ENCODE measurements at places on chromosomes 4 and X.

DNA sequence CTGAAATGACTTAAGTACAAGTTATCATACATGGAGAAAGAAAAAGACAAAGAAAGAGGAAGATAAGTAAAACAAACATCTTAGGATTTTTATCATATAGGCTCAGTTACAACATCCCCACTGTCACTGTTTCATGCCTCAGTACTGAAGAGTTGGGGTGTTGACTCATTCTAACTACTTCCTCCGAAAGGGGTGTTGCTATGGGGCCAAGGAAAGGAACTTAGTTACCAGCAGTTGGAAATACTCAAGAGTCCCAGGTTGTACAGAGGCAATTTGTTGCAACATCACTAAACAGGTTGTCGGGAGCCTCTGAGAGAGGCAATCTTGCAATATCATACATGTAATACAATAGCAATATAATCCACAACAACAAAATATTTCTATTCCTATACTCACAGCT, 1264.7 kb downstream of the PCDH7 start:
- DNase-seq, result no peak

- DNase-seq, result no peak
Measured at GRCh38 chr4:109648266-109648996, 54.8 kb downstream of the CASP6 start.

DNA sequence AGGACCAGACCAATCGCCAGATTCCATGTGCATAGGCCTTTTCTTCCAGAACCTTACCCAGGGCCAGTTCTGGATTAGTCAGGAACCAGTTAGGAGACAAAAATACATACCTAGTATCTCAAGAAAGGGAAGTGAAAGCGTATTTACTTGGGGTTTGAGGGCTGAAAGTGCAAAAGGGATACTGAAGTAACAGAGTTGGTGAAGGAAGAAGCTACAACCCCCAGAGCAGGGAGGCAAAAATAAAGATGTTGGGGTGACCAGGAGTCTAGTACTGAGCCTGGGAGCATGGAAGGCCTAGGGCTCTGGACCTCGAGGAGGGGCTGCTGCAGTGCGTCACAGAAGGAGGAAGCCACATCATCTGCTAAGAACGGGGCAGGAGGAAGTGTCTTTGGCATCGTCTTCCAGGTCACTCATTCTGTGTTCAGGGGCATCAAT, 38.3 kb downstream of the TKTL1 start:
- DNase-seq, result no peak

DNA sequence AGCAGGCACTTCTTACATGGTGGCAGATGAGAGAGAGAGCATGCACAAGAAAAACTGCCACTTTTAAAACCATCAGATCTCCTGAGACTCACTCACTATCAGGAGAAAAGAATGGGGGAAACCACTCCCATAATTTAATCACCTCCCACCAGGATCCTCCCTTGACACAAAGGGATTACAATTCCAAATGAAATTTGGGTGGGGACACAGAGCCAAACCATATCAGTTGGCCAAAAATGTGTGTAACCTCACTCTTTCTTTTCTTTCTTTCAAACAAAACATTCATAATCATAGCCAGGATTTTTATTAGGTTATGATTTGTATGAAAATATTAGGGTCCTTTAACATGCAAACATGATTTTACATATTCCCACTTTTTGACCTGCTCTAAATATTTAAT, 222.1 kb downstream of the PCDH18 start:
- DNase-seq, result no peak

DNA sequence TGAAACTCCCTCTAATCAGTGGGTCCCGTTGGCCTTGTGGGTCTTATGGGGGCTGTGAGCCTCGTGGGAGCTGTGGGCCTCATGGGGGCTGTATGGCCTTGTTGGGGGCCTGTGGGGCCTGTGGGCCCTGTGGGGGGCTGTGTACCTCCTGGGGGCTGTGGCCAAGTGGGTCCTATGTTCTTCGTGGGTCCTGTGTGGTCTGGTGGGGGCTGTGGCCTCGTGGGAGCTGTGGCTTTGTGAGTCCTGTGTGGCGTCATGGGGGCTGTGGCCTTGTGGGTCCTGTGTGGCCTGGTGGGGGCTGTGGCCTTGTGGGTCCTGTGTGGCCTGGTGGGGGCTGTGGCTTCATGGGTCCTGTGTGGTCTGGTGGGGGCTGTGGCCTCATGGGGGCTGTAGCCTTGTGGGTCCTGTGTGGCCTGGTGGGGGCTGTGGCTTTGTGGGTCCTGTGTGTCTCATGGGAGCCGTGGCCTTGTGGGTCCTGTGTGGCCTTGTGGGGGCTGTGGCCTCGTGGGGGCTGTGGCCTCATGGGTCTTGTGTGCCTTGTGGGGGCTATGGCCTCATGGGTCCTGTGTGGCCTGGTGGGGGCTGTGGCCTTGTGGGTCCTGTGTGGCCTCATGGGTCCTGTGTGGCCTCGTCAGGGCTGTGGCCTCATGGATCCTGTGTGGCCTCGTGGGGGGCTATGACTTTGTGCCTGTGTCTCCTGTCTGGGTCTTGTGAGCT, 7.4 kb downstream of the PCGF3 start:
- no peak for DNase-seq

DNA sequence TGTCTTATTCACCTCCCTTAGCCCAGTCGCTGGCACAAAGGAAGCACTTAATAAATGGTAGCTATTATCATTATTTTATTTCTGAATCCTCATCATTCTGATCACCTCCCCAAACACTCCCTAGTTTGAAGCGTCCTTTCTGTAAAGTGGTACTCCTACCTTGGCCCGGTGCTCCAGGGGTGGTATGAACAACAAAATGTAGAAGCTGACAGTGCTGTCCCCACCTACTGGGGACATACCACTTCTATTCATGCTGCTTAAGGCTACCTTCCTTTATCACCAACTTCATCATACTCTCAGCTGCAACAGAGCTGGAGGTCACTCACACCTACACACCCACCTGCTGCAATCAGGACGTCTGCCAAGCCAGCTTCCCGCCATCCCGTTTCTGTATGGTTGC, 40.8 kb upstream of the APLN start:
- no peak for DNase-seq

DNA sequence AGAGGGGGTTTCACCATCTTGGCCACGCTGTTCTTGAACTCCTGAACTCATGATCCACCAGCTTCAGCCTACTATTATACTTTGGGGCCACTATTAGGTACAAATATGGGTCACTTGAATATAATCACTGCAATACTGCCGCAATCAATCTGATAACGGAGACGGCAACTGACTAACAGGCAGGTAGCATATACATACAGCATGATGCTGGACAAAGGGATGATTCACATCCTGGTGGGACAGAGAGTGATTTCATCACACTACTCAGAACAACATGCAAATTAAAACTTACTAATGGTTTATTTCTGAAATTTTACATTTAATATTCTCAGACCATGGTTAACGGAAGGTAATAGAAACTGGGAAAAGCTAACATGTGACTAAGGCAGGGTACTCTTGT, 10.9 kb downstream of the LRBA start:
- DNase-seq, result no peak

DNA sequence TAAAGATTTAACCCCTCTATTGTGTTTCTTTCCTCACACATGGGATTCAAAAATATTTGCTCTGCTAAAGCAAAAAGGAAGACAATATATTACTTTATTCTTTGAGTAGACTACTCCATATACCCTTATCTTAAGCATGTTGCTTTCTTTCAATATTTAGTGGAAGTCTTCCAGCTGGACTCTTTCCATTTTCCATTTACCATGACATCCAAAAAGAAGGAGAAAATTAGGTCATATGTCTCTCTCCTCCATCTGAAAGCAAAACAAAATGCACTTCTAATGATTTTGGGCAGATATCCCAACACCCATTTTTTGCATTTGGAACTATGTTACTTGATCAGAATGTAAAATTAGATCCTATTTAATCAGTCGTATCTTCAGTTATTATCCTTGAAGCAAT, 1336.5 kb downstream of the PCDH19 start:
- no peak for DNase-seq

- no peak for DNase-seq
Measured at GRCh38 chr4:97317201-97317600, 826.1 kb downstream of the STPG2 start.

GRCh38 chrX:12814420-12814819, 23.2 kb downstream of the PRPS2 start:
- DNase-seq, result no peak

GRCh38 chr4:139753686-139754085, 88.1 kb downstream of the MGST2 start:
- no peak for DNase-seq

DNA sequence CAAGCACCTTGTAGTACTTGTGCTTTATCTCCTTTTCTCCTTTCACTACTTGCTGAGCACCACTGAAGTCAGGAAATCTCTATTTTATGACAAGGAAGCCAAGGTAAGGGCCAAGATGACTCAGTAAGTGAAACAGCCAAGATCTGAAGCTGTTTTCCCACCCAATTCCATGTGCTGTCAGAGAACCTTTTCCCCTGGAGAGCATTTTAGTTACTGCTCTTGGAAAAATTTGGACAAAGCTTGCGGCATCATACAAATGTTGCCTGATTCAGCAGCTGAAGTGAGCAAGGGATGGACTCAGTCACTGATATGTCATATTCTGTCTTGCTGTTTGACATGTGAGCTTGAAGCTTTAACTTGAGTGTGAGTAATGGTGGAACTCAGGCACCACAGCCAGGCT, 391.4 kb downstream of the RAB28 start:
- no peak for DNase-seq

- DNase-seq, result no peak
Measured at GRCh38 chrX:84873176-84873575, 130.5 kb upstream of the APOOL start.

GRCh38 chrX:97252111-97252510, 368.4 kb downstream of the RPA4 start:
- DNase-seq, result no peak

DNA sequence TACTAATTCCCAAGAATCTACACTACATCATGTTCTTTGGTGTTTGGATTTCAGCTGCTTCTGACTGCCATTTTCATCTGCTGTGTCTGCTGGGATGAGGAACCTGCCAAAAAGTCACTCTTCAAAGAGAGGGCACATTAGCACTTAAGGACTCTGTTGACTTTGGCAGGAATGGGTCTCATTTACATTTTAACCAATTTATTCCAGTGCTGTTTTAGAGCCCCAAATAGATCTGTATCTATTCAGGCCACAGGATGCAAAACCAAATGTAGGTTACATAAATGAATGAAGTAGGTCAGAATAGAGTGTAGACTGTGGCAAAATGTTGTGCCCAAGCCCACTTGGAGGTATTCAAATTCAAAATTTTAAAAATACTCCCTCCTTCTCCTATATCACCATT, 14.4 kb downstream of the TXK start:
- DNase-seq, result no peak

DNA sequence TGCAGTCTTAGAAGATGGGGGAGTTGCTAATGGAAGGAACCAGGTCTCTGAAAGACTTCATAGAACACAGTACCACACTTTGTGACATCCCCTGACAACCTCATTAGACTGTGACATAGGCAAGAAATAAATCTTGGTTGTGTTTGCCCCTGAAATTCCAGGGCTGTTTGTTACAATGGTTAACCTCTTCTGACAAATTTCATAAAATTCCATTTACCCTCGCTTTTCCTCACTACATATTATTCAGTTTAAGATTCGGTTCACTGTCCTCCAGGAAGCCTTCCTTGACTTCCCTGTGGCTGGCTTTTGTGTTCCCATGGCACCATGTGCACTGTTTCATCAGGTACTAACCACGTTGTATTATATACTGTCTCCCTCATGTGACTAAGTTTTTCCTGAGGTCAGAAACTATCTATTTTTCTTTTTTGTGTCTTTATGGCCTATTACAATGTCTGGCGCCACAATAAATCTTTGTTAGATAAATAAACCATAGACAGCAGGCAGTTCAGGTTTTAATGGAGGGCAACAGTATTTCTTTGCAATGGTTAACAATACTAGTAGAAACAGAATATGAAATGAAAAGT, 54.2 kb downstream of the ATXN3L start:
- DNase-seq, result no peak

DNA sequence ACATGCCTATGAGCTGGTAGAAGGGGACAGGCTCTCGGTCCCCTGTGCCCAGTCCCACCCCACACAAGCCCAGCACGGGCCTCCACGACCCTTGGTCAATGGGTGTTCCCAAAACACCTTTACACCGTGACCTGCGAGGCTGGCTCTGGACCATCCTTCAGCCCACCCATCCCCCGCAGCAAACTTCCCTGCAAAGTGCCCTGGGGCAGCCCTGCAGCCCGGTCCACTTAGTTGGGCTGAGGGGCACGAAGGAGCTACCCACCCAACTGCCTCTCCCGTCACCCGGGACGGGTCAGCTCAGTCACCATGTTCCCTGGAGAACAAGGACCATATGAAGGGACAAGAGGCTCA, 23.4 kb downstream of the WDR1 start:
- DNase-seq, result no peak

DNA sequence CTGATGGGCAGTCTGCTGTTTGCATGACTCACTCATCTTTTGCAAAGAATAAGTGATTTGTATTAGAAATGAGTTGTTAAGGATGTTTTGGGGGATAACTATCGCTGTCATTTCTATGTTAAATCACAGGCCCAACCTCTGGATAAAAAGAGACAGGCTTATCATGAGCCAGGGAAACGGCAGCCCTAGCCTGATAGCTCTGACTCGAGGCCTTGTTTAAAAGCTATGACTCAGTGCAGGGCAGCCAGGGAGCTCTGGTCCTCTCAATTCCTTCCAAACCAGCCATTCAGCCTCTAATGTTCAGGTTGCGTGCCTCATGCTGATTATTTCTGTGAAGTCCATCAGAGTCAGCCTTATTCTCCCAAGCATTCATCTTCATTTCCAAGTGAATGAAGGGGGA, 305.9 kb upstream of the HAND2 start:
- DNase-seq, result no peak

GRCh38 chr4:80841587-80842281, 188.8 kb upstream of the BMP3 start:
- no peak for DNase-seq
